ENCODE measurements at places on chromosomes 7 and 10. TPM values are rescaled to one million over a fixed set of nuclear protein-coding genes. Genes with fewer than 3 reads are reported as not detected.

DNA sequence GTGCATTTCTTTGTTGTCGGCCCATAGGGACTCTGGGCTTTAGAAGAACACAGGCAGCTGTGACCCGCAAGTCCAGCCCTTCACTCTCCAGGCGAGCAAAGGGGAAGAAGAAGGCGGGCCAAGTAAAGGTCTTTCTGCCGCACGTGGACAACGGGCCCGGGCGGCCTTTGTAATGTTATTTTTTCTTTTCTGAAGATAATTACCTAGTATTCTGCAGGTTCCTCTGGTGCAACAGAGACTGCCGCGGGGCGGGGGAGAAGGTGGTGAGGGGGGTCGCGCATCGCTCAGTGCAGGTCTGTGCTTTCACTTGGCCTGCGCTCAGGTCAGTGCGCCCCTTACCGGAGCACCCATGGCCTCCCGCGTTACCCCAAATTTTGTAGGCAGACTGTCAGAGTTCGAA lies 7.1 kb upstream of the TBX20 start:
- no peak for DNase-seq

GRCh38 chr10:28975891-28976531 lies 298.7 kb downstream of the BAMBI start:
- peak; percentile 38 for DNase-seq

DNA sequence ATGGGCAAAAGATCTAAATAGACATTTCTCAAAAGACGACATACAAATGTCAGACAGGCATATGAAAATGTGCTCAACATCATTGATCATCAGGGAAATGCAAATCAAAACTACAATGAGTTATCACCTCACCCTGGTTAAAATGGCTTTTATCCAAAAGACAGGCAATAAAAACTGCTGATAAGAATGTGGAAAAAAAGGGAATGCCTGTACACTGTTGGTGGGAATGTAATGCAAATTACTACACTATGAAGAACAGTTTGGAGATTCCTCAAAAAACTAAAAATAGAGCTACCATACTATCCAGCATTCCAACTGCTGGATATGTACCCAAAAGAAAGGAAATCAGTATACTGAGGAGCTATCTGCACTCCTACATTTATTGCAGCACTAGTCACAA lies 18.0 kb downstream of the GSDME start:
- no peak for DNase-seq

- no peak for DNase-seq
Measured at GRCh38 chr7:33040803-33041516, 21.6 kb downstream of the NT5C3A start.

DNA sequence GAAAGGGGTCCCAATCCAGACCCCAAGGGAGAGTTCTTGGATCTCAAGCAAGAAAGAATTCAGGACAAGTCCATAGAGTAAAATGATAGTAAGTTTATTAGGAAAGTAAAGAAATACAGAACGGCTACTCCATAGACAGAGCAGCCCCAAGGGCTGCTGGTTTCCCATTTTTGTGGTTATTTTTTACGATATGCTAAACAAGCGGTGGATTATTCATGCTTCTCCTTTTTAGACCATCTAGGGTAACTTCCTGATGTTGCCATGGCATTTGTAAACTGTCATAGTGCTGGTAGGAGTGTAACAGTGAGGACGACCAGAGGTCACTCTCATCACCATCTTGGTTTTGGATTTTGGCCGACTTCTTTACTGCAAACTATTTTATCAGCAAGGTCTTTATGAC lies 1033.4 kb downstream of the SORCS3 start:
- no peak for DNase-seq

GRCh38 chr10:36336315-36336714 lies 694.2 kb upstream of the FZD8 start:
- DNase-seq, result no peak

- no peak for DNase-seq
Measured at GRCh38 chr10:18294633-18295032, 154.4 kb downstream of the CACNB2 start.

- DNase-seq, result no peak
Measured at GRCh38 chr7:84714765-84715164, 472.1 kb downstream of the SEMA3D start.

DNA sequence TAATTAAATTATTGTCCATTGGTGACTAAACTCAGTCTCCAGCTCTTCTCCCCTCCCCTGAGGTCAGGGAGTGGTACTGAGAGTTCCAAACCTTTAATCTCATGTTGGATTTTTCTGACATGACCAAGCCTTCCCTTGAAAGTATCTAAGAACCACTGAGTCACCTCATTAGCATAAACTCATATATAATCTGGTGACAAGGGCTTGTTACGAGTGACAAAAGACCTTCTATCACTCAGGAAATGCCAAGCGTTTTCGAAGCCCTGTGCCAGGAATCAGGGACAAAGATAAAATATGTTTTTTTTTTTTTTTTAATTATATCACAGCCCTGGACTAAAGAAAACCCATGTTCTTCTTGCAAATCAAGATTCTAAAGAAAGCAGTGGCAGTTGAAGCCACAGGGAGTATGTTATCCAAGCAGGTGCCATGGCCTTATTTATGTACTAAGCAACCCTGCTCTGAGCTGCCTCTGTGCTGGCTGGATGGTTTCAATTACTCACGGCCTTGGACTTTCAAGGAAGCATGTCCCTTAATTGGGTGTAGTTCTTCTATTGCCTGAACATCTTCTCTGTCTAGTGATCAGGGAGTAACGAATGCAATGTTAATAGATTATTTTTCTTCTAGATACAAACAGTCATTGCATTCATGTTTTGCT lies 169.0 kb upstream of the PRKCQ start:
- DNase-seq, result no peak

- no peak for DNase-seq
Measured at GRCh38 chr10:103556383-103557007, 63.0 kb downstream of the NEURL1 start.

Gene ARID5B
- 70.4 TPM for polyA plus RNA-seq

Gene TLL2
- polyA plus RNA-seq, result 0.69 TPM
